ENCODE measurements at places on chromosomes 6 and 20.

- DNase-seq, result peak; percentile 30
Measured at GRCh38 chr6:38264605-38265004, 375.1 kb downstream of the BTBD9 start.

- no peak for DNase-seq
Measured at GRCh38 chr20:29742699-29743100, 1514.8 kb upstream of the DEFB115 start.

DNA sequence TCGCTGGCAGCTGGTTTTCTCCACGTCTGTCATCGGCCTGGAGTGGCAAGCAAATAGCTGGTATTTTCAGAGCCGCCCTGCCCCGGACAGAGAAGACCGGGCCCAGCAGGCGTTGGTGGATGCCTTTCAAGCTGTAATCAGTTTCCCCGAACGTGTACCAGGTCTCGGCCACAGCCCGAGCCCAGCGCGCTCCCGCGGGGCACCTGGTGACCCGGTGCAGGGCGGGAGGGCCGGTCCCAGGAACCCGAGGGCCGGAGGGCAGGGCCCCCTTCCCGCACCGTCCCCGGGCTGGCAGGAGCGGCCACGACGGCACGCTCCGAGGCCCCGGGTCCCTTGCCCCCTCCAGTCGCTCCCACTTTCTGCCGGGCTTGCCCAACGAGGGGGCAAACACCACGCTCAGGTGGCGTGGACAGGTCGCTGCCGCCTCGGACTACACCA, 348 bp upstream of the PYGB start:
- no peak for DNase-seq

DNA sequence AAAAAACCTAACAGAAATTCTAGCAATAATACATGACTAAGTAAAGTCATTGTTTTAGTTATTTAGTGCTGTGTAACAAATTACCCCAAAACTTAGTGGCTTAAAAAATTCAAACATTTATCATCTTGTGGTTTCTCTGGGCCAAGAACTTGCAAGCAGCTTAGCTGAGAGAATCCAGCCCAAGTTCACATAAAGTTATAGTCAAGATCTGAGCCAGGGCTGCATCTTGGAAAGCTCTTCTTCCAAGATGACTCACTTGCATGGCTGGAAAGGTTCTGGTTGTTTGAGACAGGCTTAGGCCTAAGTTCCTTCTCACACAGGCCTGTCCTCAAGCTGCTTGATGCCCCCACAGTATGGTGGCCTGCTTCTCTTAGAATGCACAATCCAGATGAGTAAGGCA, 217.8 kb upstream of the TSHZ2 start:
- DNase-seq, result no peak

DNA sequence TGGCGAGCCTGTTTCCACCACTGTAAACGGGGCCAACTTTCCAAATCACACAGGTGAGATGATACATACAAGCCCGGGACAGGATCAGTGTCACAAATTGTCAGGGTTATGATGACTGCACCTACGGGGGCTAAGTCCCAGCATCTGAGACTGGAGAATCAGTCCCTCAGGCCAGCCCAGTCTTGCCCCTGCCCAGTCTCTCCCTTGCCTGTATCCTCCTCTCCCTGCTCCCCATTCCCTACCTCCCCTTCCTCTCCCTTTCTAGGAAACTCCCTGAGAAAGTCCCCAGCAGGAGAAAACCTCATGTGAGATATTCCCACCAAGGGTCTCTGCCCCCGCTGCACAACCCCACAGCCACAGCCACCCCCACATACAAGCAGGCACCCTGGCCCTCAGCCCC, 1.5 kb downstream of the FOXS1 start:
- DNase-seq, result no peak

Data from non-pigmented ciliary epithelial cell (primary cell).